ENCODE measurements at places on chromosomes 13 and 19.
A peak's percentile ranks its signal among the peaks of the same experiment; 100 is the strongest.

- DNase-seq: no peak
Observed at GRCh38 chr19:40162104-40162503, 29.1 kb upstream of the MAP3K10 start.

DNA sequence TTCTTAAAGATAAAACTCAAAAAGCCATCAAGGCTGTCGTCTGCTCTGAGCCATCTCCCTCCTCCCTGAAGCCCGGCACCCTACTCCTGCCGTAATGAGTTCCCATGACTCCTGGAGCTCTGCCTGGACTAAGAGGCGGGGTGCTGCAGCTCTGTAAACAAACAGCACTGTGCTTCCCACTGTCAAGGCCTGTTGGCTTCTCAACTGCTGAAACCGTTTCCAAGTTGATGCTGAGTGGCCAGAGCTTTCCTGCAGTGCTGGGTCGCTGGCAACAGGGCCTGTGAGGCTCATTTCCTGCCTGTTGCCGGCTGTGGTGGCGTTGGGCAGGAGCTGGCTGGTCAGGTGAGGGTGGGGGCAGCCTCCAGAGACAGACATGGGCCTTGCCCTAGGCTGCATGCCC, 26.7 kb upstream of the ISYNA1 start:
- peak; percentile 85 for DNase-seq

- DNase-seq: no peak
Observed at GRCh38 chr19:995051-995827, 5.0 kb upstream of the GRIN3B start.

DNA sequence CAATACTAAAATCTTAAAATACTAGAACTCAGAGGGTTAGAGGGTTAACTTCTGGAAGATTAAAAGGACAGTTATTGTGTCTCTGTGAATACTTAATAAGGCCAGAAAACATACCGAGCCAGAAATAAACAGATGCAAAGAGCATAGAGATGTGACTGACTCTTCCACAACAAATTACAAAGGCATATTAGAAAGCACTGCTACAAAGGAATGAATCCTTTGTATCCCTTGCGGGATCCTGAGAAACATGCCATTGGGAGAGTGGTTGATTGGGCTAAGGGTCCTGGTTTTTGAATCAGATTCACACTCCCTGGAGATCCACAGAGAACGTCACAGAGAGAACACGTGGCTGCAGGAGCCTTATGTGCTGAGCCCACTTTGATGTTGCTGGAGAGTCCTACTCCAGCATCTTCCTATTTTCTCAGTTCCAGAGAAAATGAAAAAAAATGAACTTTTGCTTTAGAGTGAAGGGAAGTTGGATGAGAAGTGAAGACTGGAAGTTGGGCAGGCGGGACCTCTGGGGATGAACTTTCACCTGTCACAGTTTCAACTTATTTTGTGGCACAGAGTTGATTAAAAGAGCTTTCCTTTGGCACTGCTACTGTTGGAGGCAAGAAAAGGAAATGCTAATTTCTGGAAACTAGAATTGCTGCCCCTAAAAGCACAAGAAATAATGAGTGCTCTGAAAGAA, 309.9 kb downstream of the DCT start:
- no peak for DNase-seq

GRCh38 chr13:32895296-32895695, 120.9 kb upstream of the KL start:
- DNase-seq: no peak

GRCh38 chr13:85661675-85662074, 137.5 kb downstream of the SLITRK6 start:
- DNase-seq: no peak

DNA sequence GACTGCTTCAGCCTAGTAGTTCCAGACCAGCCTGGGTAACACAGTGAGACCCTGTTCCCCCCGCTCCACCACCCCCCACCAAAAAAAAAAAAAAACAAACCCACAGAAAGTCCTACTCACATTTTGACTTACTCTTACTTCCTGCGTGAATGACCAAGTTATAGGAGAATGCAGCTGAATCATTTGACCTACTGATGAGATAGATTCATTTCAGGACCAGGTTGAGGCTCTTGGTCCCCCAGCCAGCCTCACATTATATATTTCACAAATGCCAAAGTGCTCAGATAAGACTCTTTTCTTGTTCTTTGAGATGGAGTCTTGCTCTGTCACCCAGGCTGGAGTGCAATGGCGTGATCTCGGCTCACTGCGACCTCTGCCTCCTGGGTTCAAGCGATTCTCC, 70.2 kb downstream of the KLF5 start:
- peak; percentile 20 for DNase-seq

- DNase-seq: no peak
Observed at GRCh38 chr19:33638167-33639034, 16.6 kb downstream of the CHST8 start.

DNA sequence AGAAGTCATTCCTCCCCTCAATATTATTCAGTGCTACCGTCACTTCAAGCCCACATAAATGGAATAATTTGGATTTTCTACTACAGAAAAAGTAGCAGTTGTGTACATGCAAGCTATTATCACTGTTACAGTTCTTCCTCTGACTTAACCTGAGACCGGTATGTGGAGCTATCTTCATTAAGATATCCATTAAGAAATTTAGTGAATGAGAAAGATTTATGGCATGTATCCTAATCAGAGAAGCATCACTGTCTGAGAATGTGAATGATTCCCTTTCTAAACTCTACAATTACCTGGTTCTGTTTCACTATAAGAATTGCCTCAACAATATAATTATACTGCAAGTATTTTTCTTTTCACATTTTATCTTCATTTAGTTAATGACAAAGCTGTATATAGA, 278.7 kb downstream of the KLF5 start:
- no peak for DNase-seq

- peak; percentile 35 for DNase-seq
Observed at GRCh38 chr13:24267274-24267673, 42.1 kb upstream of the C1QTNF9 start.

- DNase-seq: peak; percentile 9
Observed at GRCh38 chr19:12064590-12065538, at the start of gene ZNF844. Gene ZNF844, plus strand, starts transcription at chr19:12064731. Its CDS starts 143 bp downstream, at chr19:12064874.

GRCh38 chr13:53200075-53200474, 171.5 kb downstream of the OLFM4 start:
- no peak for DNase-seq

- DNase-seq: no peak
Observed at GRCh38 chr13:110628477-110628793, 13.1 kb downstream of the NAXD start.

- peak; percentile 94 for DNase-seq
Observed at GRCh38 chr13:98476538-98476966, 100.4 kb downstream of the STK24 start.

DNA sequence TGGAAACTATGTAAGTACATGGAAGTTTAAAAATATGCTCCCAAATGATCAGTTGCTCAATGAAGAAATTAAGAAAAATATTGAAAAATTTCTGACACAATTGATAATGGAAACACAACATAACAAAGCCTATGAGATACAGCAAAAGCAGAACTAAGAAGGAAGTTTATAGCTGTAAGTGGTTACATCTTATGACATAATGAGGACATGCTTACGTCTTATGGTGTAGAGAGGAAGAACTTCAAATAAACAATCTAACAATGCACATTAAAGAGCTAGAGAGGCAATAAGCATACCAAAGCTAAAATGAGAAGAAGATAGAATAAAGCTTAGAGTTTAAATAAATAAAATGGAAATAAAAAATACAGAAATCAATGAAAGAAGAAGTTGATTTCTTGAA, 50.0 kb upstream of the CEACAM21 start:
- no peak for DNase-seq

DNA sequence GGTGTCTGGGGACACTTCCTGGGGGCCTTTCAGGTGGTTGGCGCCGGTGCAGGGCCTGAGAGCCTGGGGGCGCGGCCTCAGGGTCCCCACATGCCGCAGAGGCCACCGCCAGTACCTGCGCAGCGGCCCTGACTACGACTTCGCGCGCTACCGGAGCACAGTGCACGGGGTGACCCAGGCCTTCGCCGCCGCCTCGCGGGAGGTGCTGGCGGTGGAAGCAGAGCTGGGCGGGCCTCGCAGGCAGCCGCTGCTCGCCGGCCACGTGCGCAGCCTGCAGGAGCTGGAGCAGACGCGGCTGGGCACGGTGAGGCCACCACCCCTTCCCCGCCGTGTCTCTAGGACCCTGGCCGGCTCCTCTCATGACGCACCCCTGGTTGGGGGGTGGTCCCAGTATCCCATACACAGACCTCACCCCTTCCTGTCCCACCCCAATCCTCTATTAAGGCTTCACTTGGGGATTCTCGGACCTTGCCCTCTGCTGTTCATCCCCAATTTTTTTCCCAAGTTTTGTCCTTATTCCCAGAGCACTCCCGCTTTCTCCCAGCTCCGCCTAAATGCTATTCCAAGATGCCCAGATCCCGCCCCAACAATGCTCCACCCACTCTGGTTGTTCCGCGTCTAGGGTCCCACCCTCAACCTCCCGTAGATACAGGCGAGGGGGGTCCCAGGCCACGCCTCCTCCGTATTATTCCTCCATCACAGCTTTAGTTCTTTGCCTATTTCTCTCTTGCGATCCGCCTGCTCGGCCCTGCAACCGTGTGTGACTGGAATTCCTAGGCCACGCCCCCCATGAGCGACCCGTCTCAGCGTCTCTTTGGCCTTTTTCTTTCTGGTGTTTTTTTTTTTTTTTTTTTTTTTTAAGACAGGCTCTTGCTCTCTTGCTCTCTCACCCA, 1.0 kb downstream of the REX1BD start:
- peak; percentile 74 for DNase-seq

DNA sequence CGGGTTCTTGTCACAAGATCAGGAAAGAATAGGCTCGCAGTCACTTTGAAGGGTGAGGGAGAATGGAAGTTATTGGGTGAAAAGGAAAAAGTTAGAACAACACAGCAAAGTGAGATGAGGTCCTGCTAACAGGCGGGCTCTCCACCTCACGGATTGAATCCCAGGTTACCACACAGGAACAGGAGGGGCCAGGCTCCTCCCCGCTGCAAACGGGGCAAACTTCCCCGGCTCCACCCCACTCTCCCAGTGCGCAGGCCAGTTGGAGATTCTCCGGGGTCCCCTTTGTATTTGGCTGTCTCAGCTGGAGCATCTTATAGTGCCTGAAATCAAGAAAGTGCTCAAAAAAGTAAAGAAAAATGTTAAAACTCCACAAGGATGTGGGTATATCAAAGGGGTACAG, 78.3 kb upstream of the IPO5 start:
- DNase-seq: no peak

- DNase-seq: no peak
Observed at GRCh38 chr19:42436006-42436405, 6.7 kb downstream of the CXCL17 start.

DNA sequence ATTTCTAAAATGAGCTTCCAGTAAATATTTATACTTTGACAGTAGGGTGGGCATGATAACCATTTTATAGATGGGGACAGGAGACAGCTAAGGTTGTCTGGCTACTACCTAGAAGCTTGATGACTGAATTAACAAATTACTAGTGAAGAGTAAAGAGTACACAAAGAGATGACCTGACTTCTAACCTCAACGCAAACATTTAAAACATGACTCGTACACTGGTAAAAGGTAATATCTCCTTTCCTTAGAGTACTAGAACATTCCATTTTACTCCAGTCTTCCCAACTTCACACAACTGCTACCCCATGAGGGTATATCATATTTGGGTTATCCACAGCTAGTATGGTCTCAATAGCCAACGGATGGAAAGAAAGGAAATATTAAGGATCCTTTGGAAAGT, 258.9 kb downstream of the FOXO1 start:
- no peak for DNase-seq

- DNase-seq: no peak
Observed at GRCh38 chr19:30783936-30784335, 411.8 kb downstream of the ZNF536 start.

DNA sequence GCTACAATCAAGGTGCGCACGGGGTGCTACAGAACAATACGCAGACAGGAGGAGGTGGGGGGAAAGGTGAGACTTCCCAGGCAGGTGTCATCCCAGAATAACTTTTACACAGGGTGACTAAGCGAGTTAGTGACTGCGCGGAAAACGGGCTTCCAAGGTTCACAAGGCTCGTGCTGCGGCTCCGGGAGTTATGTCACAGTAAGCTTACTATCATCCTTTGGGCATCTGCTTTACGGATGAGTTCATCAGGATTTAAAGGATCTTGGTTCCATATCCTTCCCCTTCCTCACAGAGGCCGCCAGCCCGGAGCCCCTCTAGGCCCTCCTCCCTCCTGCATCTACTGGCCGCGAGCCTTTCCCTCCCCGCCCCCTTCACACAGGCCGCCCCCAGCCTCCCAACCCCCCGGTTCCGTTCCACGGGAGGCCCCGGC, 474 bp upstream of the IFT88 start:
- DNase-seq: peak; percentile 77

GRCh38 chr13:108915634-108916512, 286.5 kb downstream of the MYO16 start:
- peak; percentile 98 for DNase-seq

- DNase-seq: peak; percentile 92
Observed at GRCh38 chr19:58559275-58560006, 1.0 kb upstream of the UBE2M start.

- DNase-seq: no peak
Observed at GRCh38 chr13:66506051-66506777, 723.9 kb downstream of the PCDH9 start.

GRCh38 chr19:43596842-43597461, 557 bp downstream of the ZNF576 start:
- no peak for DNase-seq

- DNase-seq: no peak
Observed at GRCh38 chr19:29564574-29565005, 38.8 kb downstream of the VSTM2B start.

DNA sequence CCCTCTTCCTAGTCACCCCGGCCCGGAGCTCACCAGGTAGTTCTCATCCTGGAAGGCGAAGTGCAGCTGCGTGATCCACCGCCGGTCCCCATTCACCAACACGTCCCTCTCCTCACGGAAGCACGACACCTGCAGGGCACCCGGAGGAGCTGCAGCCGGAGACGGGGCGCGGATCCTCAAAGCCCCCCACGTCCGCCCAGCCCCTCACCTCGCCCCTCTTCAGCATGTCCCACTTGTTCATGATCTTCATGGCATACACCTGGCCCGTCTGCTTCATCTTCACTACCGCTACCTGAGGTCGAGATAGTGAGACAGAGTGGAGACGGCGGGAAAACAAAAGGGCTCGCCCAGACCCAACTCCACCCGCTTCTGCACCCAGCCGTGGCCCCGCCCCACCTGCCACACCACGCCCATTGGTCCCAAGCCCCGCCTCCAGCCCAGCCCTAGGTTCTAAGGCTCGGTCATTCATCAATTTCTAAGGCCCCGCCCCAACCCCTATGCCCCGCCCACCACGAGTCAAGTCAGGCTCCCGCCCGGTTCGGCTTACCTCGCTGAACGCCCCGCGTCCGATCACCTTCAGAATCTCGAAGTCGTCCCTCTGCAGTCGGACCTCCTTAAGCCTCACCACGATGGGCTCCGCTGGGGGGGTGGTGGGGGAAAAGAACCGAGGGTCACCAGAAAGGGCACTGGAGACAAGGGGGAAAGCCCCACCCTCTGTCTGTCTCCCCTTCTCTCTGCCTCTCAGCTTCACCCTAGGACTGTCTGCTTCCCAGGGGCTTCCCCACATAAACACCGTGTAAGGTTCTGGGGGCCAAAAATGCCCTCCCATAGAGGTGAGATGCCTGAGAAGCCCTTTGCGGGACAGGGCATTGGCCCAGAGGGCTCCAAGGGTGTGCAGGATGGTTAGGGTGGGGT, 2.8 kb downstream of the DMPK start:
- DNase-seq: peak; percentile 52

GRCh38 chr19:15471639-15472101, 7.3 kb upstream of the RASAL3 start:
- no peak for DNase-seq

GRCh38 chr13:71866335-71867130, 471 bp downstream of the DACH1 start:
- no peak for DNase-seq

- DNase-seq: no peak
Observed at GRCh38 chr19:3398114-3398899, 31.9 kb downstream of the NFIC start.

Data from HCEC 1CT (cell line).